ENCODE measurements at places on chromosomes 2 and 18.

GRCh38 chr2:227147023-227147422, 17.0 kb downstream of the COL4A4 start:
- DNase-seq = peak; percentile 72

DNA sequence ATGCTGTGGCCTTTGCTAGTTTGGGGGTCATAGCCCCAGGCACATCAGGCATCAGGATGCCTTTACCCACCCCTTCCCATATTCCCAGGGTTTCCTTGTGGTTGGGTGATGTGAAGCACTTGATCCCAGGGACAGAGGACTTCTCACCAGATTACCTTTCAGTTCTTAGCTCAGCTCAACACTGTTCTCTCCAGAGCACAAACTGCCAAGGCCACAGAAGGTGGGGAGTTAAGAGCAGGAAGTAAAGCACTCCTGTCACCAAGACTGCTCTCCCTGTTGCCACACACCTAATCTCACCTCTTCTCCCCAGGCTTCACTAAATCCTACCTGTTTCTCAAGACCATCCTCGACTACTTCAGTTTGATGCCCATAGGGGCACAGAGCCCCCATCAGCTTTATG, 25.9 kb downstream of the FHOD3 start:
- no peak for DNase-seq

DNA sequence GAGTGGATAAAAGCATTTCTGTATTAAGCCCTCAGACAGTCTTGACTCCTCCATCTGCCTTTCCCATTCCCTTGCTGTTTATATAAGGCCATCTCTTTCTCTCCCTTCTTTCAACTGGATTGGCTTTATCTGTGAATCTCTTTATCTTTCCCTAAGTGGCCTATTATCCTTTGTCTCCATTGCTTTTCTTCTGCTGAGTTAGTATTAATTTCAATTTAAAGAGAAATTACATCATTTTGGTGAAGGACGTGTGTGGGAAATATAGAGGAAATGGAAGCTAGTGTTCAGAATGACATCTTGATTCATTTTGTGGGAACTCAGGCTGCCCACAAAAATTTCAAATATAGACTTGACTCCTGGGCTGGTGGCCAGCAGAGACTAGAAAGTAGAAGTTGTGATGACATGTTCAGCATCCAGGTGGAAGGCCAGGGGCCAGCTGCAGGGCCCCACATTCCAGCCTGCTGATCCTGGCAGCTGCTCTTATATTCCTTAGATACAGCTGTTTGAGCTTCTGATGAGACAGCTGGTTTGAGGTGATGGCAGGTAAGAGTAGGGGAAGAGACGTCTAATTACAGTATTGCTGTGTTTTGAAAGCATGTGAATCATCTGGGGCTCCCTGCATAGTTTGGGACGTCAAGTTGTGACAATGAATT, 52.3 kb downstream of the DIS3L2 start:
- peak; percentile 99 for DNase-seq

DNA sequence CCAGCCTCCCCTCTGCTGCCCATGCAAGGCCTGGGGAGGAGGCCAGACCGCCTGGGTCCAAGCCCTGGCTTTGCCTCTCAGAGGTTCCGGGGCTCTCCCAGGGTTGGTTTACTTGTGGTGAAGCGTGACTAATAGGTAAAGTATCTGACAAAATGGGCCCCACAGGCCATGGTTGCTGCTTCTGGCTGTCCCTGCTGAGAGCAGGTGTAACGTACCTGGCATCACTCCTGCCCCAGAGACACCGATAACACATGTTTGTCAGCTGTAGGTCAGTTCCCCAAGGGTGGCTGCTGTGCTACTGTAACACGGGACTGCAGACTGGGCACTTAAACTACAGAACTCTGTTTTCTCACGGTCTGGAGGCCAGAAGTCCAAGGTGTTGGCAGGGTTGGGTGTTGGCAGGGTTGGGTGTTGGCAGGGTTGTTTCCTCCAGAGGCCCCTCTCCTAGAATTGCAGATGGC, 34.1 kb downstream of the ODC1 start:
- DNase-seq = peak; percentile 34

- no peak for DNase-seq
Observed at GRCh38 chr18:50805732-50806131, 14.1 kb downstream of the MRO start.

- no peak for DNase-seq
Observed at GRCh38 chr2:10820562-10820961, 8.0 kb upstream of the PDIA6 start.
